ENCODE measurements at places on chromosomes 11 and 22. TPM values are rescaled to one million over a fixed set of nuclear protein-coding genes. Genes with fewer than 3 reads are reported as not detected.
A peak's percentile ranks its signal among the peaks of the same experiment; 100 is the strongest.

GLYATL1 gene
- total RNA-seq: not detected

DDX25 gene
- total RNA-seq: not detected

MYO18B gene
- total RNA-seq: not detected

DNA sequence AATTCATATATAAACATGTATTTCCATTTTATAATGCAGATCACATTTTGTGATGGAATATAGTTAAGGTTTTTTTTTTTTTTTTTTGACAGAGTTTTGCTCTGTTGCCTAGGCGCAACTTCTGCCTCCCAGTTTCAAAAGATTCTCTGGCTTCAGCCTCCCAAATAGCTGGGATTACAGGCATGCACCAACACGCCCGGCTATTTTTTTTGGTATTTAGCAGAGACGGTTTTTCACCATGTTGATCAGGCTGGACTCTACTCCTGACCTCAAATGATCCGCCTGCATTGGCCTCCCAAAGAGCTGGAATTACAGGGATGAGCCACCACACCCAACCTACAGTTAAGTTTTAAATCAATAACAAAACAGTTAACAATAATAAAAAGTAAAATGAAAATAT lies 18.8 kb downstream of the XKR3 start:
- H3K4me1 ChIP-seq: no peaks in the 10 kb centered on the region
- H3K27me3 ChIP-seq: no peaks in the 10 kb centered on the region
- no peaks in the 10 kb centered on the region for H3K36me3 ChIP-seq
- H3K4me3 ChIP-seq: no peak overlapping the region
- no peak for DNase-seq

TP53AIP1 gene
- not detected for total RNA-seq

DNA sequence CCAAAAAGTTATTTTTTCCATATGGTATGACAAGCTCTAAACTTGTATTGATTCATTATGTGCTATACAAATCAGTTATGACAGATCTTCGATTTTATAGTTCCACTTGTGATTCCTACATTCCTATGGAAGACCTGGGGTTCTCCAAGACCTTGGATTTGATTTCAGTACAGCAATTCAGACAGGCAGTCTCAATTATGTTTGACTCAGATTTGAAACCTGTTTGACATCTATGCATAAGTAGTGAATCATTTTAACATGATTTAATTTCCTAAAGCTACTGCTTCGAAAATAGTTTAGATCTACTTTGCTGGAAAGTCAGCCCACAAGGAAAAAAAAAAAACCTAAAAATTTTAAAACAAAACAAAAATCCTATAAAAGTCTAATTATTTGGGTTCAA lies 820.4 kb downstream of the LUZP2 start:
- no peak overlapping the region for H3K4me3 ChIP-seq
- DNase-seq: no peak
- no peak overlapping the region for H3K27ac ChIP-seq
- H3K4me1 ChIP-seq: no peaks in the 10 kb centered on the region

GRCh38 chr11:111530091-111530490 lies 10.4 kb upstream of the LAYN start:
- no peaks in the 10 kb centered on the region for H3K27me3 ChIP-seq
- H3K4me3 ChIP-seq: no peak overlapping the region
- H3K36me3 ChIP-seq: no peaks in the 10 kb centered on the region
- H3K4me1 ChIP-seq: peaks cover 18% of the 10 kb centered on the region

NRXN2 gene
- 2.7 TPM for total RNA-seq

RIMBP3B gene
- total RNA-seq: 0.59 TPM

- peaks cover 4% of the 10 kb centered on the region for H3K27me3 ChIP-seq
- no peak overlapping the region for H3K27ac ChIP-seq
- DNase-seq: no peak
- no peak overlapping the region for H3K4me3 ChIP-seq
- peaks cover 22% of the 10 kb centered on the region for H3K4me1 ChIP-seq
Measured at GRCh38 chr11:129281471-129282415, 89.6 kb upstream of the ARHGAP32 start.

DNA sequence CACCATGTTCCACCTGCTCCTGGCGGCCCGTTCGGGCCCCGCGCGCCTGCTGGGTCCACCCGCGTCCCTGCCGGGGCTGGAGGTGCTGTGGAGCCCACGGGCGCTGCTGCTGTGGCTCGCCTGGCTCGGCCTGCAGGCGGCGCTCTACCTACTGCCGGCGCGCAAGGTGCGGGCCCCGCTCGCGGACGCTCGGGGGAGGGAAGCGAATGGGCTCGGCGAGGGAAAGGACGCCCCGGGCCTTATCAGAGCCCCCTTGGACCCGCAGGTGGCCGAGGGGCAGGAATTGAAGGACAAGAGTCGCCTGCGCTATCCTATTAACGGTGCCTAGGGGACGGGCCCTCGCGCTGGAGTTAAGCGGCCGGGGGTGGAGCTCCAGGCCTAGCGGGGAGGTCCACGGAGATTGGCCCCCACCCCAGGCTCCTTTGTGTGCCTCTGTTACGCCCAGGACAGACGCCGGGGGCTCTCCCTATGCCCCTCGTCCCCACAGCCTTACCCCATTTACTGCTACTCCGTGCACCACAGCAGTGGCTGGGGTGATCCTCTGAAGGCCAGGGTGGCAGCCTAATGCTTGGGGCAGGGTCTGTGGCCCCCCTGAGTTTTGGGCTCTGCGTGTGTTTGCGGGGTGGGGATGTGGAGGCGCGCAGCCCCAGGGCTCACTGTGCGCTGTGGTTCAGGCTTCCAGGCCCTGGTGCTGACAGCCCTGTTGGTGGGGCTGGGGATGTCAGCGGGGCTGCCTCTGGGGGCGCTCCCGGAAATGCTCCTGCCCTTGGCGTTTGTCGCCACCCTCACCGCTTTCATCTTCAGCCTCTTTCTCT lies 1.1 kb downstream of the TM7SF2 start:
- H3K4me3 ChIP-seq: peak overlapping the region; percentile 86
- no peaks in the 10 kb centered on the region for H3K27me3 ChIP-seq
- H3K27ac ChIP-seq: peak overlapping the region; percentile 4
- DNase-seq: no peak
- no peaks in the 10 kb centered on the region for H3K36me3 ChIP-seq

GRCh38 chr11:12249590-12250260 lies 127.6 kb upstream of the PARVA start:
- no peak overlapping the region for H3K4me3 ChIP-seq
- no peak overlapping the region for H3K27ac ChIP-seq
- no peak for DNase-seq
- no peaks in the 10 kb centered on the region for H3K36me3 ChIP-seq
- peaks cover 15% of the 10 kb centered on the region for H3K4me1 ChIP-seq

- no peak overlapping the region for H3K4me3 ChIP-seq
- H3K36me3 ChIP-seq: peaks cover 30% of the 10 kb centered on the region
- no peaks in the 10 kb centered on the region for H3K27me3 ChIP-seq
- peak; percentile 90 for DNase-seq
- H3K27ac ChIP-seq: peak overlapping the region; percentile 65
- peaks cover 1% of the 10 kb centered on the region for H3K4me1 ChIP-seq
Measured at GRCh38 chr11:46315033-46315738, 32.1 kb upstream of the DGKZ start.

DNA sequence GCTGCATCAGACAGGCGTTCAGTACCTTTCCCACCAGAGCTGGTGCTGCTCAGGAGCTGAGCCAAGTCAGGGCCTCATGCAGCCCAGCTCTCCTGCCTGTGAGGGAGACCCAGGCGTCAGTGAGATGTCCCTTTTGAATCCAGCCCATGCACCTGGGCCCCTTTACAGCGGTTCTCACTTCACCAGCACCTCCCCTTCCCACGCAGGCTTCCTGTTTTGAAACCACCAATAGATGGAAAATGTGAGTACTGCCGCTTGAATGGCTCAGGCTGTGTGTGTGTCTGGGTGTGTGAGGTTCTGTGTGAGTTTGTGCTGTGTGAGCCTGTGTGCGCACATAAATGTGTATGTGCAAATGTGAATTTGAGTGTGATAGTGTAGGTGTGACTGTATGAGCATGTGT lies 88.4 kb downstream of the UBASH3B start:
- H3K36me3 ChIP-seq: no peaks in the 10 kb centered on the region
- no peak overlapping the region for H3K4me3 ChIP-seq
- DNase-seq: no peak
- H3K27me3 ChIP-seq: no peaks in the 10 kb centered on the region
- no peak overlapping the region for H3K27ac ChIP-seq

DNA sequence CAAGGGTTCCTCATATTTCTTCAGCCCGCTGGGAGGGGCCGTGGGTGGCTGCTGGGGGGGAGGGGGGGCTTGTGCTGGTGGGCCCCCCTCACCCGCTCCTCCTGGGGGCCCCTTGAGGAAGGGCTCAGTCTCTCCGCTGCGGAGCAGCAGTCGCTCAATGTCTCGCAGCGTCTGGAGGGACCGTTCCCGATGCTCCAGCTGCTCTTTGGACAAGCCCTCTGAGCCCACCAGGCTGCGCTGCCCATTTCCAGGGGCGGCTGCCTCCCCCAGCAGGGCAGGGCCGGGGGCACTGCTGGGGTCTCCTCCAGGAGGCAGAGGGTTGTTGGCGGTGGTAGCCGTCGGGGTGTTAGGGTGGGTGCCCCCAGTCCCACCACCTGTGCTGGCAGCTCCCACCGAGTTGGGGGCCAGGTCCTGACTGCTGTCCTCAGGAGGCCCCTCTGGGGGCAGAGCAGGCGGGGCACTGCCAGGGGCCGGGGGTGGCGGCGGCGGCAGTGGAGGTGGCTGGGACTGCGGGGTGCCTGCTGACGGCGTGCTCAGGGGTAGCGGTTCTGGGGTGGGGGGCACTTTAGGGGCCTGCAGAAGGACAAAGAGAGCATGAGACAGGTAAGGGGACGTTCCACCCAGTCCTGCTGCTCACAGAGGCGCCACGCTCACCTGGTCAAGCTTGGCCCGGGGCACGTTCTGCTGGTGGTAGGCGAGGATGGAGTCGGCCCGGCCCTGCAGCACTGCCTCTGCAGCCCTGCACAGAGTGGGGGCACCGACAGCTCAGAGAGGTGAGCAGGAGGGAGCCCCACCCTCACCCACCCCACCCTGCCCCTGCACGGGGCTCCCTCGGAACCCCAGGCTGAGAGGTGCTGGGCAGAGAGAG lies 18.9 kb downstream of the CXCR5 start:
- no peak overlapping the region for H3K27ac ChIP-seq
- no peak overlapping the region for H3K4me3 ChIP-seq
- peaks cover 15% of the 10 kb centered on the region for H3K4me1 ChIP-seq
- DNase-seq: no peak
- H3K27me3 ChIP-seq: no peaks in the 10 kb centered on the region
- H3K36me3 ChIP-seq: peaks cover 27% of the 10 kb centered on the region

DNA sequence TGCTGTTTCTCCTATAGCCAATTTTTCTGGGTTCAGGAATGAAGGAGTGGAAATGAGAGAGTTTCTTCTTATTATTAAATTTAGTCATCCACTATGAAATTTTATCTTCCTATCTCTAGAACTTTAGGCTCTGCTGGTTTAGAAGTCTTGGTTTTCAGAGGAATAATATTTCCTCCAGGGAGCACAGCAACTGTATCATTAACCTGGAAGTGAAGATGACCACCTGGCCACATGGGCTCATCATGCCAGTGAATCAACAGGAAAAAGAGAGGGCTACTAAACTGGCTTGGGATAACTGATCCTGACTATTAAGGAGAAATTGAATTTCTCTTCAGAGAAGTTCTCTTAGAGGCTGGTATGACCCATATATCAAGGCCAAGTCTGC lies 44.4 kb downstream of the ADM start:
- H3K27ac ChIP-seq: no peak overlapping the region
- peaks cover 2% of the 10 kb centered on the region for H3K27me3 ChIP-seq
- DNase-seq: no peak
- peaks cover 16% of the 10 kb centered on the region for H3K4me1 ChIP-seq

RGL4 gene
- total RNA-seq: not detected

DNA sequence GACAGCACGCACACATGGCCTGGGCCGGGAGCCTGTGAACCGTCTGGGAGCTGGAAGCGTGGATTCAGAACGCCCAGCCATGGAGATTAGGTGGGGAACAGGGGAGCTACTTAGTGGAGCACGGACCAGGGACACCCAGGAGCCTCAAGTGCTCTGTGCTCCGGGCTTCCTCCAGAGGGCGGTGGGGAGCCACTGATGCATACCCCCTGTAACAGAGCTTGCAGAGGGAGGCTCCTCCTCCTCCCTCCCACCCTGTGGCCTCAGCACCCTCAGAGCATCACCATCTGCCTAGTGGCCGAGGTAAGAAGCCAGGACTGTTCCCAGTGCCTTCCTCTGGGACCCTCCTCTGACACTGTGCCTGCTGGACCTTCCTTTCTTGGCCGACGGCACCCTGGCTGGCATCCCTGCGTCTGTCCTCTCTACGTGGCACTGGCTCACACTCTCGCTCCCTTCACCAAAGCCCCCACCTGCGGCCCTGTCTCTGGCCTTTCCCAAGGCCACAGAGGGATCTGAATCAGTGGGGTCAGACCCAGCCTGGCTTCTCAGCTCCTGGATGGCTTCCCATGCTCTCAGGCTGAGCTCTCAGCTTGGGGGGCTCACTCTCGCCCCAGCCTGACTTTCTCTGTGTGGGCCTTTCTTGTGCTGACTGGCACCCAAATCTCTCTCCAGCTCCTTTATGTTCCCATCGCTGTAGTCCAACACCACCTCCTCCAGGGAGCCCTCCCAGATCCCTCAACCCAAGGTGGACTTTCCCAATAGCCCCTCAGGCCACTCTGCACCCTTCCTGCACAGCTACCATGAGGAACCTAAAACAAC lies 780.9 kb downstream of the BRD1 start:
- no peaks in the 10 kb centered on the region for H3K27me3 ChIP-seq
- H3K27ac ChIP-seq: no peak overlapping the region
- no peak for DNase-seq

RIC3 gene
- not detected for total RNA-seq

GRCh38 chr11:73334384-73335203 lies 26.5 kb downstream of the ARHGEF17 start:
- no peak for DNase-seq
- no peaks in the 10 kb centered on the region for H3K27me3 ChIP-seq
- H3K27ac ChIP-seq: peak overlapping the region; percentile 95

DNA sequence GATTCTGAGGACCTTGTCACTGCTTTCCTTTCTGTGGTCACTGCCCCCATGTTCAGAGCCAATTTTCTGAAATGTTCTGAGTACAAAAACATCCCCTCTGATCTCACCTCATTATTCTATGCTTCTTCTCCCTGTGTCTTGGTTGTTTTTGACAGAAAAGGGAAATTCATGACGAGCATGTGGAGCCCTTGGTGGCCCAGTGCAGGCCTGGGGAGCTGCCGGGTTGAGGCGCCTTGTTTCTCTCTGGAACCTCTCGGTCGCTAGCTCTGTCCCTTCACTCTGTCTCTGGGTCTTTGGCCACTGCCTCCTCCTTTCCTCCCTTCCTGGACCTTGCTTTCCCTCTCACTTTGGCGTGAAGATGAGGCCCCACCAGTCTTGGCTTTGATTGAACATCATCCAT lies 63.0 kb upstream of the THY1 start:
- no peak overlapping the region for H3K27ac ChIP-seq
- DNase-seq: no peak
- peaks cover 5% of the 10 kb centered on the region for H3K4me1 ChIP-seq
- H3K4me3 ChIP-seq: no peak overlapping the region
- no peaks in the 10 kb centered on the region for H3K36me3 ChIP-seq
- H3K27me3 ChIP-seq: peaks cover 41% of the 10 kb centered on the region

- H3K27me3 ChIP-seq: no peaks in the 10 kb centered on the region
- H3K4me1 ChIP-seq: peaks cover 34% of the 10 kb centered on the region
- H3K4me3 ChIP-seq: no peak overlapping the region
- peaks cover 6% of the 10 kb centered on the region for H3K36me3 ChIP-seq
- DNase-seq: no peak
- peak overlapping the region; percentile 8 for H3K27ac ChIP-seq
Measured at GRCh38 chr11:86873573-86874083, 73.3 kb downstream of the PRSS23 start.
